ENCODE measurements at places on chromosomes 1 and 21. TPM values are rescaled to one million over a fixed set of nuclear protein-coding genes. Genes with fewer than 3 reads are reported as not detected.

GRCh38 chr1:67713057-67713846, 28.3 kb downstream of the GADD45A start:
- DNase-seq: no peak

DNA sequence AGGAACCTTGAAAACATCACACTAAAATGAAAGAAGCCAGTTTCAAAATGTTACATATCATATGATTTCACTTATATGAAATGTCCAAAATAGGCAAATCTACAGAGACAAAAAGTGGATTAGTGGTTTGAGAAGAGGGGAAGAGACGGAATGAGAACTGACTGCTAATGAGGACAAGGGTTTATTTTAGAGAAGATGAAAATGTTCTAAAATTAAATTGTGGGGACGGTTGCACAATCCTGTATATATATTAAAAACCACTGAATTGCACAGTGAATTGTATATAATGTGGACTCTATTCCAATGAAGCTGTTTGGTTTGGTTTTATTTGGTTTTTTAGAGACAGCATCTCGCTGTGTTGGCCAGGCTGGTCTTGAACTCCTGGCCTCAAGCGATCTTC, 35.6 kb downstream of the PRPF38A start:
- no peak for DNase-seq

DNA sequence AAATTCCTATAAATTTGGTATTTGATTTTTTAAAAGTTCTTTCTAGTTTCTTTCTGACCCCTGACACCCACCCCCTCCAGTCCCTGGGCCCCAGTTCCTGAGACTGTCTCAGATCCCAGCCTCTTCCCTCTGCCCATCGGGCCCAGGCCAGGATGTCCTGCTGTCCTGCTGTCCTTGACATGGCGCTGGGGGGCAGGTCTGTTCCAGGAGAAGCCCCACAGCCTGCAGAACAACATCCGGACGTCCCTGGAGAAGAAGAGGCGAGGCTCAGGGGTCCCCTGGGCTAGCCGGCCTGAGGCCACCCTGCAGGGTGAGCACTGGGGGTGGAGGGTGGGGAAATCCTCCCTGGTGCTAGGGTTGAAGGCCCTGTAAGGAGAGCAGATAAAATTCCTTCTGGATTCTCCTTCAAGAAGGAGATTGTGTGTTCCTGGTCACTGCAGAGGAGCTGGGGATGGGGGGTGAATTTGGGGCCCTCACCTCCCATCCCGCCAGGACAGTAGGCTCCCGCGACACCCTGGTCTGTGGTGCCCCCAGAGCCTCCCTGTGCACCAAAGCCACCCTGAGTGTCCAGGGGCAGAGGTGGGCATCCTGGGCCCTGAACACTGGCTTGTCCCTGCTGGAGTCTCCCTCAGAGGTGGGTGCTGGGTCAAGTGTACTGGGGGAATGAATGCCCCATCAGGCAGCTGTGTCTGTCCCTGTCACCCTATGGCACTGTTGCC, 45.0 kb downstream of the DISP3 start:
- DNase-seq: no peak

- DNase-seq: no peak
These were observed 105.3 kb downstream of the KCNN3 start for GRCh38 chr1:154764773-154765172.

GRCh38 chr1:113870778-113871177, 734 bp downstream of the PTPN22 start:
- DNase-seq: peak; percentile 8

- DNase-seq: no peak
These were observed 38.8 kb downstream of the CD160 start for GRCh38 chr1:145758116-145758515.

- peak; percentile 53 for DNase-seq
These were observed 50.4 kb upstream of the RIPK4 start for GRCh38 chr21:41817228-41817627.

DNA sequence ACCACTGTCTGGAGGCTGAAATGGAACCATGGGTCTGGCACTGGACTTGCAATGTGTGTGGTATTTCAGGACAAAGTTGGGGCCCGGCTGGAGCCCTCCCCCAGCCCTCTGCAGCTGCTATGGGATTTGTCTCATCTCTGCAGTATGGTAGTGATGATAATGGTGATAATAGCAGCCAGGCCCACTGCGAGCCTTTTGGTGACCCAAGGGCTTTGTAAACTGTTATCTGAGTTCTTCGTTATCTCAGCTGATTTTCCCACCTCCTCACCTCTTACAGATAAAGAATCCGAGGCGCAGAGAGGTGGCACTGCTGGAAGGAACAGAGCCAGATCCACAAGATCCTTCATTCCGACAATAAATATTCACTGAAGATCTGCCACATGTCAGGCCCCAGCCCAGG, 11.7 kb upstream of the WNT4 start:
- DNase-seq: no peak

- DNase-seq: no peak
These were observed 135.6 kb downstream of the ZZZ3 start for GRCh38 chr1:77546890-77547289.

DNA sequence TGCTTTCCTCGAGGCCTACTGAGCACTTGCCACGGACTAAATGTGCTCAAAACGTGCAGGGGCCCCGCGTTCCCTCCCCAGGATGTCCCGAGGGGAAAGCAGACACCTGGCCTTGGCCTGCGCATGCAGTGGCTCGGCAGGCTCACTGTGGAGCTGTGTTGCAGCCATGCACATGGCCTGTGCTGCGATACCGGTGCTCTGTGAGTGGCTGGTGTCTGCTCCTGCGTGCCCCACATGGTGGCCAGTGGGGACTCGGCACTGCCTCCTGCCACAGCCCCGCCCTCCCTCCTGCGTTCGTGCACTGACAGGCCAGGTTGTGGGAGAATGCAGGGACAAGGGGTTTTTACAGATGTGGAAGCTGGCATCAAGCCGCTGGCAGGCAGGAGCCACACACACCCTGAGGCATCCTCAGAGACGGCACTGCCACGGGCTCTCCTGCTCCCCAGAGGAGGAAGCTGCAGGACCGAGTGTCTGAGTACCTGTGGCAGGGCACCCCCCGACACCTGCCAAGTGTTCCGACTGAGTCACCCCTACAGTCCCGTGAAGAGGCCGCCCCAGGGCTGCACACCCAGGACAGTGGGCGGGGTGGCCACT, 16.9 kb upstream of the PTTG1IP start:
- no peak for DNase-seq

GRCh38 chr1:42953182-42954180, 5.2 kb downstream of the SLC2A1 start:
- DNase-seq: peak; percentile 61

GRCh38 chr1:177183836-177184235, 13.1 kb downstream of the BRINP2 start:
- no peak for DNase-seq

DNA sequence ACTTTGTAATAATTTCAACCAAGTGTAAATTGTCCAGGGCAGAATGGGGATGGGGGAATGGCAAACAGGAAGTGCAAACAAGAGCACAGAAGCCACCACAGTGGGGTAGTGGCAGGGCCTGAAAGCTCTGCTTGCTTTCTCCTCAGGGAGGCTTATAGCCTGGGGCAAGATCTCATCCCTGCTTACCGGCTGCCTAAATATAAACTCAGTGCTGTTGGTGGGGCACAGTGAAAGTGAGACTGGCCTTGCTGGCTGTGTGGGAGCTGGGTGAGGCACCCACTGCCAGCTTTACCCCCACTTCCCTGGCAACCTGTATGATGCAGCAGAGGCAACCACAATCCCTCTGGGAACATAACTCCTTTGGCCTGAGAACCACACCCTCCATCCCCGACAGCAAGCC, 15.2 kb downstream of the STYXL2 start:
- DNase-seq: no peak

DNA sequence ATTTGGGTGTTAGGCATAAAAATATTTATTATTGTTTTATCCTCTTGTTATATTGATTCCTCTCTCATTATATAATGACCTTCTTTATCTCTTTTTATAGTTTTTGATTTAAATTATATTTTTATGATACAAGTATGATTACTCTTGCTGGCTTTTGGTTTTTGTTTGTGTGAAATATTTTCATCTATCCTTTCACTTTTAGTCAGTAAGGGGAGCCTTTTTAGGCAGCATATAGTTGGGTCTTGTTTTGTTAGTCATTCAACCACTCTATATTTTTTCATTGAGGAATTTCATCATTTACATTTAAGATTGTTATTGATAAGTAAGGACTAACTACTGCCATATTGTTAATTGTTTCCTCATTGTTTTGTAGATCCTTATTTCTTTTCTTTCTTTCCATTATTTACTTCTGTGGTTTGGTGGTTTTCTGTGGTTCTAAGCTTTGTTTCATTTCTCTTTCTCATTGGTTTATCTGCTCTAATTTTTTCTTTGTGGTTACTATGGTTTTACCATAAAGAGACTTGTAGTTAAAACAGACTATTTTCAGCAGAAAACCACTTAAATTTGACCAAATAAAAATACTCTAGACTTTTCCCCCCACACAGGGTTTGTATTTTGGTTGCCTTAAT, 593.1 kb downstream of the NUF2 start:
- no peak for DNase-seq

Gene CRYAA
- not detected for polyA plus RNA-seq

Gene SLFNL1
- polyA plus RNA-seq: 0.35 TPM

Gene RSPH1
- polyA plus RNA-seq: 0.26 TPM

Gene PACC1
- polyA plus RNA-seq: 14.4 TPM

Gene FMO5
- 11.8 TPM for polyA plus RNA-seq

Gene CFAP107
- polyA plus RNA-seq: not detected
